Naive B cell (primary cell): ENCODE measurements at places on chromosomes 7 and 10. TPM values are rescaled to one million over a fixed set of nuclear protein-coding genes. Genes with fewer than 3 reads are reported as not detected.

- no peaks in the 10 kb centered on the region for H3K36me3 ChIP-seq
- no peaks in the 10 kb centered on the region for H3K4me1 ChIP-seq
- DNase-seq = no peak
These were observed 184.7 kb upstream of the PCDH15 start for GRCh38 chr10:54985732-54986131.

PTF1A gene
- not detected for polyA plus RNA-seq

- H3K4me1 ChIP-seq = peaks cover 53% of the 10 kb centered on the region
- DNase-seq = no peak
- H3K27me3 ChIP-seq = peaks cover 14% of the 10 kb centered on the region
- H3K27ac ChIP-seq = no peak overlapping the region
- peaks cover 20% of the 10 kb centered on the region for H3K36me3 ChIP-seq
These were observed 6.0 kb downstream of the ATP6V1F start for GRCh38 chr7:128868624-128869137.

TFEC gene
- not detected for polyA plus RNA-seq

- no peak overlapping the region for H3K27ac ChIP-seq
- H3K36me3 ChIP-seq = peaks cover 59% of the 10 kb centered on the region
- no peak overlapping the region for H3K4me3 ChIP-seq
- peaks cover 16% of the 10 kb centered on the region for H3K4me1 ChIP-seq
- H3K27me3 ChIP-seq = no peaks in the 10 kb centered on the region
These were observed 46.2 kb upstream of the MRLN start for GRCh38 chr10:59799421-59799820.

- no peaks in the 10 kb centered on the region for H3K36me3 ChIP-seq
- peak; percentile 44 for DNase-seq
- peak overlapping the region; percentile 92 for H3K4me3 ChIP-seq
- no peaks in the 10 kb centered on the region for H3K27me3 ChIP-seq
- H3K4me1 ChIP-seq = peaks cover 67% of the 10 kb centered on the region
- H3K27ac ChIP-seq = peak overlapping the region; percentile 89
These were observed 2.6 kb downstream of the LDB1 start for GRCh38 chr10:102117391-102118159.

GRCh38 chr7:3650844-3651243, 349.8 kb downstream of the SDK1 start:
- H3K27ac ChIP-seq = no peak overlapping the region
- no peaks in the 10 kb centered on the region for H3K4me1 ChIP-seq
- H3K4me3 ChIP-seq = no peak overlapping the region
- no peaks in the 10 kb centered on the region for H3K36me3 ChIP-seq

OR13A1 gene
- polyA plus RNA-seq = 0.55 TPM

TRIM24 gene
- 7.3 TPM for polyA plus RNA-seq

DNA sequence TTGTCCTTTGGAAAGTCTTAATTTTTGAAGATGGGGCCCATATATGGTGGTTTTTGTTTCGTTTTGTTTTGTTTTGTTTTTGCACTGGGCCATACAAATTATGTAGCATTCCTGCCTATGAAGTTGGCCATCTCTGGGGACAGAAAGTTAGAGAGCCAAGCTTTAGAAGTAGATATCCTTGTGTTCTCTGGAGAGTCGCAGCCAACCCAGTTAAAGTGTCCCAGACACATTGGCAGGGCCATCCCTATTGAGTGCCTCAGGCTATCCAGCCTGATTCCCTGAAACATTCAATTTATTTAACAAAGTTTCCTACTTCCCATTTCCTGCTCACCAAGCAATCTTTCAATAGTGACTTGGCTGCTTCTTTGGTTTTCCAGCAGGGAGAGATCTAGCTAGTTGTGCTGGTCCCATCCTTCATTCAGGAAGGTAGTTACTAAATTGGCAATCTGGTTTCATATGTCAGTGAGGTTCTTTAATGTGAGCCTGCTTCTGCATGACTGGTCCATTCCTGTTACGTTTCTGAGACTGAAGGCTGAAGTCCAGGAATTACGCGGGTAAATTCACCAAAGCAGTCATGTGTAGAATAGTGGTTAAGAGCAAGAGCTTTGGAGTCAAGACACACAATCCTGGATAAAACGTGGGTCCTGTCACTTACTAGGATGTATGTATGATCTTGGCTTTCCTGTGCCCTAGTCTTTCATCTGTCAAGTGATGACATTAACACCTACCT, 49.3 kb upstream of the HBP1 start:
- H3K4me3 ChIP-seq = no peak overlapping the region
- no peak overlapping the region for H3K27ac ChIP-seq
- H3K27me3 ChIP-seq = peaks cover 5% of the 10 kb centered on the region
- no peaks in the 10 kb centered on the region for H3K4me1 ChIP-seq
- no peak for DNase-seq

DNA sequence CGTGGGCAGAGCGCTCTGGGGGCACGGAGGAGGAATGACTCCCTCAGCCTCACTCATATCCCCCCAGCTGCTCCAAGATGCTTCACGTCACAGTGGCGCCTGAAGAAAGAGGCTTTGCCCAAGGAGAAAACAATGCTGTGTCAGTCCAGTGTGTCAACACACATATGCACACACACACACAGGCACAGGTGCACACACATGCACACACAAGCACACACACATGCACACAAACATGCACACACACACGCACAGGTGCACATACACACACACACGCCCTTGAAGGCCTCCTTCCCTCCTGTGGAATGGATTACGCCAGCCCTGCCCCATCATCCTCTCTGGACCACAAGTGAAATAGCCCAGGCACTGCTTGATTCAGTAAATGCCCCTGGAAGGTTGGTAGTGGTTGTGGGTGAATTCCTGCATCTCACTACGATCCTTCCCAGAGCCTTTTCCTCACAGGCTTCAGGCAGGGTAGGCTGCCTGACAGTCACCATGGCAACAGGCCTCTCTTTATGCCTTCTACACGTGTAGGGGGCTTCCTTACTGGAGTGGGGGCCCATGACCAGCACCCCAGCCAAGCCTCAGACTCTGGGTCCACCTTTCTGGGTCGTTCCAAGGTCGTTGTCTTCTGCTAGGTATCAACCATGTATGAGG, 371.5 kb upstream of the PODXL start:
- H3K27me3 ChIP-seq = no peaks in the 10 kb centered on the region
- H3K27ac ChIP-seq = no peak overlapping the region
- DNase-seq = no peak
- H3K4me3 ChIP-seq = no peak overlapping the region
- no peaks in the 10 kb centered on the region for H3K36me3 ChIP-seq

DNA sequence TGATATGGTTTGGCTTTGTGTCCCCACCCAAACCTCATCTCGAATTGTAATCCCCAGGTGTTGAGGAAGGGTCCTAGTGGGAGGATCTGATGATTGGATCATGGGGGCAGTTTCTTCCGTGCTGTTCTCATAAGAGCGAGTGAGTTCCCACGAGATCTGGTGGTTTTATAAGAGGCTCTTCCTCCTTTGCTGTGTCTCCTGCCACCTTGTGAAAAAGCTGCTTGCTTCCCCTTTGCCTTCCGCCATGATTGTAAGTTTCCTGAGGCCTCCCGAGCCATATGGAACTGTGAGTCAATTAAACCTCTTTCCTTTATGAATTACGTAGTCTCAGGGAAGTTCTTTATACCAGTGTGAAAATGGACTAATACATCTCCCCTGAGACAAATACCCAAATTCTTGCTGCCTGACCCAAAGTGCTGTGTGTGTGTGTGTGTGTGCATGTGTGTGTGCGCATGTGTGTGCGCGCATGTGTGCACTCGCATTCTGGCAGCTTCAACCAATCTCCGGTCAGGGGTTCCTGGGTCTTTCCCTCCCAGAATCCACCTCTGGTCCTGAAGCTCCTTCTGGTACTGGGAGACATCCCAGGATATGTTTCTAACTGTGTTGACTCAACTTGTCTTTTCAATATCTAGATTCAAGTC, 98.1 kb upstream of the LRRC4 start:
- no peak overlapping the region for H3K27ac ChIP-seq
- DNase-seq = no peak
- H3K36me3 ChIP-seq = no peaks in the 10 kb centered on the region

- H3K27me3 ChIP-seq = no peaks in the 10 kb centered on the region
- DNase-seq = no peak
- H3K4me1 ChIP-seq = no peaks in the 10 kb centered on the region
- H3K36me3 ChIP-seq = no peaks in the 10 kb centered on the region
These were observed 26.0 kb downstream of the CRHR2 start for GRCh38 chr7:30656006-30656957.

DNA sequence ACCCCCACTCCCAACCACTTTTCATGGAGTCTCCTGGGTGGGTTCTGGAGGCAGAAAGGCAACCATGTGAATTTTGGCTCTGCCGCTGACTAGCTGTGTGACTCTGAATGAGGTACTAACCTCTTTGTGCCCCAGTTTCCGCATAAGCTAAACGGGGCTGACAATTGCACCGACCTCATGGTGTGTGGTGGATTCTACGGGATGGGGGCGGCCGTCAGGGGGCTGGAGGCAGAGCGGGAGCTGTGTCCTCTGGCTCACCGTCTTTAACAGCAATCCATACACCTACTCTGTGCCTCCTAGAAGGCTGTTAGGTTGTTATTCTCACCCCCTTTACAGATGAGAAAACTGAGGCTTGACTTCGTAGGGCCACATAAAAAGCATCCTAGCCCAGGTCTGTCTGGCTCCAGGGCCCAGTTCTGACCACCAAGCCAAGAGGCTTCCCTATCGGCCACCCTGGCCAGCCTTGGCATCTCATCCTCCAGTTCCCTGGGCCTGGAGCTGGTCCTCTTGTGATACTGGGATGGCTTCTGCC, 4.3 kb upstream of the SLC29A3 start:
- H3K27ac ChIP-seq = no peak overlapping the region
- no peak overlapping the region for H3K4me3 ChIP-seq
- H3K27me3 ChIP-seq = peaks cover 14% of the 10 kb centered on the region
- no peak for DNase-seq

- DNase-seq = no peak
- H3K4me1 ChIP-seq = peaks cover 22% of the 10 kb centered on the region
- H3K36me3 ChIP-seq = no peaks in the 10 kb centered on the region
- peaks cover 16% of the 10 kb centered on the region for H3K27me3 ChIP-seq
- H3K27ac ChIP-seq = peak overlapping the region; percentile 37
These were observed 49.4 kb downstream of the CAV1 start for GRCh38 chr7:116574025-116574822.

GRCh38 chr7:131244259-131244852, 83.3 kb upstream of the MKLN1 start:
- DNase-seq = no peak
- H3K36me3 ChIP-seq = peaks cover 3% of the 10 kb centered on the region
- no peak overlapping the region for H3K4me3 ChIP-seq
- no peak overlapping the region for H3K27ac ChIP-seq
- H3K4me1 ChIP-seq = no peaks in the 10 kb centered on the region

CCL26 gene
- not detected for polyA plus RNA-seq

GRCh38 chr7:68006619-68007018, 1010.0 kb downstream of the TYW1 start:
- no peaks in the 10 kb centered on the region for H3K36me3 ChIP-seq
- no peaks in the 10 kb centered on the region for H3K27me3 ChIP-seq
- H3K4me3 ChIP-seq = no peak overlapping the region
- no peak for DNase-seq

WEE2 gene
- polyA plus RNA-seq = not detected

LMBR1 gene
- polyA plus RNA-seq = 39.1 TPM

DNA sequence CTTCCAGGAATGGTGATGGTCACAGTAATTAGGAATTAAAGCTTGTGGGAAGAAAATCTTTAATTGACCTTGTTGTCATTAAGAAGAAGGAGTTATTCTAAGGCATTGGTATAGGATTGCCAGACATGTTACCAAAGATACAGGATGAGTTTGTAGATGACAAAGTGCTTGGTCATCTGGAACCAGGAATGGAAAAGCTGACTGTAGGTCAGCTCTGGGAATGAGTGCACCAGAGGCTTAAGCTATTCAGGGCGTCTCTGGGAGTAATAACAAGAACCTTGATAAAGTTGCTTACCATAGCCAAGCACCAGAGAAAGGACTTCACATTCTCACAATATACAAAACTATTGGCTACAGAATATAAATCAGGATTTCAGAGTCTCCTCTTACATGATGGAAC, 89.0 kb downstream of the PHTF2 start:
- no peak overlapping the region for H3K4me3 ChIP-seq
- H3K36me3 ChIP-seq = peaks cover 4% of the 10 kb centered on the region
- H3K4me1 ChIP-seq = peaks cover 52% of the 10 kb centered on the region
- no peak overlapping the region for H3K27ac ChIP-seq
- H3K27me3 ChIP-seq = no peaks in the 10 kb centered on the region

- H3K4me3 ChIP-seq = no peak overlapping the region
- H3K4me1 ChIP-seq = peaks cover 12% of the 10 kb centered on the region
- no peak for DNase-seq
- H3K27me3 ChIP-seq = no peaks in the 10 kb centered on the region
- H3K36me3 ChIP-seq = no peaks in the 10 kb centered on the region
These were observed 584.8 kb upstream of the ANKRD30A start for GRCh38 chr10:36540611-36541010.

- peak; percentile 62 for DNase-seq
- H3K4me3 ChIP-seq = peak within 1 kb of the TSS; percentile 68
- peaks cover 28% of the 10 kb centered on the region for H3K4me1 ChIP-seq
- H3K36me3 ChIP-seq = no peaks in the 10 kb centered on the region
These were observed at the start of gene GPR141 for GRCh38 chr7:37683246-37684120. GPR141 (plus strand) TSS chr7:37683766; CDS start chr7:37740394, 56,628 bp downstream.

DNA sequence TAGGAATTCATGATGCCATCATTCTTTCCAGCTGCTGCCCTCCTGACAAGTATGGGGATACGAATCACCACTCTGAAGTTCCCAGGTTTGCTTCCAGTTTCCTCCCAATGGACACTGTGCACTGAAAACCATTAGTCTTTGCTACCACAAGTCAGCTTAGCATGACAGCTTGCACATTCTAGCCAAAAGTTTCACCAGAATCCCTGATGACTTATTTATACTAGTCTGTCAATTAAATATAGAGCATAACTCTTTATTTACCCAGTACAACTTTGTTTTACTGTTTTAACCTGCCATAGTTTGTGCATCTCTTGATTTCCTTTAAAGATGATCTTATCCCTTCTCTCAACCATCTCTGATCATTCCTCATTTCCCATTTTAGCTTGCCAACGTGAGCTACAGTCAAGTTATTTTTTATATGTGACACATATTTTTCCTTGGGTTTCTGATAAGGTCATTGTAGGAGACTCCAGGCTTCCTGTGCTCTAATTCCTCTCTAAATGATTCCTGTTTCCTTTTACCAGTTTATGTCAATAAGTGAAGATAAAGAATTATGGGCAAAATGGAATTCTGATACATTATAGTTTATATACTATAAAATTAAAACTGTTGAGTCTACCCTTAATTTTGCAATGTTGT, 167.5 kb upstream of the MEOX2 start:
- H3K4me1 ChIP-seq = no peaks in the 10 kb centered on the region
- DNase-seq = no peak
- no peak overlapping the region for H3K4me3 ChIP-seq
- H3K27ac ChIP-seq = no peak overlapping the region

TRIL gene
- polyA plus RNA-seq = not detected

DNA sequence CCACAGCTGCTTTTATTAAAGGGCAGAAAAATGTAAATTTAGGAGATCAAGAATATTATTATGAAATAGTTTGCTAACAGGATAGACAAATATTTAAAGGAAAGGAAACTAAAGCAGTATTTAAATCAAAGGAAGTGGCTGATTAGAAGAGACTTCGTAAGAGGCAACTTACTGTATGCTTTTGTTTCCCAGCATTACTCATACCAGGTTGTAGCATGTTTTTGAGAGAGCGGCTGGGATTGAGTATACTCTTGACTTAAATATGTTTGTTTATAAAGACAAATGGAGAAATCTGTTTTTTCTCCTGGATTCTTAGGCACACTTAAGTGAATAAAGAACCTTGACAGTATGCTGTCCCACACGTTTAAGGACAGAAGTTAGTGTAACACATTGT, 293.7 kb downstream of the ZNF248 start:
- no peak overlapping the region for H3K27ac ChIP-seq
- no peaks in the 10 kb centered on the region for H3K36me3 ChIP-seq
- DNase-seq = no peak
- no peaks in the 10 kb centered on the region for H3K27me3 ChIP-seq
- H3K4me3 ChIP-seq = no peak overlapping the region
- no peaks in the 10 kb centered on the region for H3K4me1 ChIP-seq
